AG09309 (cell line): ENCODE measurements at places on chromosomes 7 and 10.

GRCh38 chr10:8539056-8539455 lies 484.6 kb downstream of the GATA3 start:
- no peak for DNase-seq

- DNase-seq = no peak
Measured at GRCh38 chr10:127524229-127524628, 24.9 kb upstream of the NPS start.

DNA sequence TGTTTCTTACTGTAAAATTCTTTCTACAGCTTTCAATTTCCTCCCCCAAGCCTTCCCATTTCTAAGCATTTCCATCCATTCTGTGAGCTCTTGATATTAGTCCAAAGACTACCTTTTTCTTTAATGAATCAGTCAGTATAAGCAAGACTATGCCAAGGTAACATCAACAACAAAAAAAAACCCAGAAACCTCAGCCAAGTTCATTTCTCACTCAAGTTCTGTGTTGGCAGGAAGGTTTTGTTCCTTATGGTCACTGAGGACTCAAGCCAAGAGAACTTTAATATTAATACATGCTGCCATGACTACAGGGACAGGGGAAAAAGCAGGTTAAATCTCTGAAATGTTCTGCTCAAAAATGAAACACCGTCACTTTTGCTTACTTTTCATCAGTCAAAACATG lies 621.2 kb upstream of the NRP1 start:
- no peak for DNase-seq

- DNase-seq = no peak
Measured at GRCh38 chr10:59859570-59859969, 46.8 kb downstream of the CCDC6 start.

DNA sequence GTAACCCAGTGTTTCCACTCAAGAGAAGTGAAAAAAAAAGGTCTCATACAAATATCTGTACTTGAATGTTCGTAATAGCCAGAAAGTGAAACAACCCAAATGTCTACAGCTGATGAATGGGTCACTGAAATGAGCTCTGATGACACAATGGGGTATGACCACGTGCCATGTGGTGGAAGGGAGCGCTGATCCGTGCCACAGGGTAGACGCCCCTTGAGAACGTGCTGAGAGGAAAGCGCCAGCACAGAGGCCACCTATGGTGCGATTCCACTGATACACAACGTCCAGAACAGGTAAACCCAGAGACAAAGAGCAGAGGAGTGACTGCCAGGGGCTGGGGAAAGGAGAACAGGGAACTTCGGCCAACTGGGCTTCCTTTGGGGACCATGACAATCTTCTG lies 50.3 kb downstream of the MAD1L1 start:
- no peak for DNase-seq

GRCh38 chr7:75690121-75690523 lies 48.6 kb downstream of the HIP1 start:
- no peak for DNase-seq

DNA sequence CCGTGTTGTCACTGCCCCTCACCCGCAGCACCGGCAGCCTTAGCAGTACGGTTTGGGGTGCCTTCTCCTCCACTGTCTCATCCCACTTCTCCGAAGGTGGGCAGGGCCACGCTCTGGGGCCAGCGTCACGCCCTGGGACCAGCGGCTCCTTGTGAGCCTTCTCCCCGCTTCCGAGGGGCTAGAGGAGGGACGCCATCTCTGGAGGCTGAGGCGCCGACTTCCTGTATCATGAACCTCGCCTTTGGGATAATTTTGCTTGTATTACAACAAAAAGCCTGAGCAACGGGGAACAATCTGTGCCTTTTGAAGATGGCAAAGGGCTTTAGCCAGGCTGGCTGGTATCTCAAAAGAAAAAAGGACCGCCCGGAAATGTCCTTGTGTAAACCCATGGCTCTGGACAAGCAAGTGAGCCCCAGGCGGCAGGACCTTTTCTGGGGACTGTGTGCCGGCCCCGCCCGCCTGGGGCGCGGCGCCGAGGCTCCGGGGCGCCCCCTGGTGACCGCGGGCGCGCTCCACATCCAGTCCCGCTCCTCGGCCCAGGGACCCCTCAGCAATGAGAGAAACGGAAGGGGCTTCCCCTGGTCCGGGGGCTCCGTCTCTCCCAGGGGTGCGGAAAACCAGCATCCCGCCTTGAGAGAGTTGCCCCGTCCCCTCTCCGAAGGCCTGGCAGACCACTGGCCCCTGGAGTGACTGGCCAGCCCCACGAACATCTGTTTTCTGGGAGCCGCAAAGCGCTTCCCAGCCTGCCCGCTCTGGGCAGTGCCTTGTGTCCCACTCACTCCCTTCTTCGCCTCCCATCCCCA lies 3.8 kb downstream of the DEPP1 start:
- no peak for DNase-seq

DNA sequence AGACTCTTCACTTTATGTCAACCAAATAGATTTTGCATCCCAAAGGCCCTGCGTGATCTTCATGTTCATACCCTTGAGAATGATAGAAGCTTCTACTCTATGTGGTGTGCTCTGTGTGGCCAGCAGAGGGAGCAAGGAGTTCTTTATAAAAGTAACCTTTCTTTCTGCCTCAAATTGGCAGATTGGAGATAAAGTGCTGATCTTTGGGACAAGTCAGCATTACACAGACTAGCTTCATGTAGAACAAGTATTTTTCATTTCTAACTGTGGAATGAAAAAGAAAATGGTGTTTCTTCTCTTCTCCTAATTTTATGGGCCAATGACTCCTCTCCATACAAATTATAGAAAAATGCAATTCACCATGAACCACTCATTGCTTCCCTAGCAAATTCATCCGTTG lies 1214.1 kb downstream of the SORCS1 start:
- DNase-seq = no peak

DNA sequence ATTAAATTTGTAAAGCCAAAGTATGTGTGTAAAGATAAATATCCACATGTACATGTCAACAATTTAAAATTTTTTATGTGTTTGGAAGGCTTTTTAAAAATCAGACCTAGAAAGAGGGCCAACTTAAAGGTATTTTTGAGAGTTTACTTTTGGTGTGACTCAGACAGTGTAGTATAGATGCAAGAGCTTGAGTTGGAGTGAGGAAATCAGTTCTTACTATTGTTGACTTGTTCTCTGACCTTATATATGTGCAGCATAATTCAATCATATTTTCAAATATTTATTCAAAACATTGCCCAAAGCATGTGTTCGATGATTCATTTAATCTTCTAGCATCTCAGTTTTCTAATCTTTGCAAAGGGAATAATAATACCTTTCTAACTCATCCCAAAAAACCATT lies 243.7 kb upstream of the PRKCQ start:
- DNase-seq = no peak

- DNase-seq = no peak
Measured at GRCh38 chr7:132191418-132191817, 384.9 kb downstream of the PLXNA4 start.

- no peak for DNase-seq
Measured at GRCh38 chr10:43682956-43683355, 34.3 kb upstream of the ZNF32 start.

GRCh38 chr7:99121496-99122021 lies 22.3 kb downstream of the SMURF1 start:
- no peak for DNase-seq

DNA sequence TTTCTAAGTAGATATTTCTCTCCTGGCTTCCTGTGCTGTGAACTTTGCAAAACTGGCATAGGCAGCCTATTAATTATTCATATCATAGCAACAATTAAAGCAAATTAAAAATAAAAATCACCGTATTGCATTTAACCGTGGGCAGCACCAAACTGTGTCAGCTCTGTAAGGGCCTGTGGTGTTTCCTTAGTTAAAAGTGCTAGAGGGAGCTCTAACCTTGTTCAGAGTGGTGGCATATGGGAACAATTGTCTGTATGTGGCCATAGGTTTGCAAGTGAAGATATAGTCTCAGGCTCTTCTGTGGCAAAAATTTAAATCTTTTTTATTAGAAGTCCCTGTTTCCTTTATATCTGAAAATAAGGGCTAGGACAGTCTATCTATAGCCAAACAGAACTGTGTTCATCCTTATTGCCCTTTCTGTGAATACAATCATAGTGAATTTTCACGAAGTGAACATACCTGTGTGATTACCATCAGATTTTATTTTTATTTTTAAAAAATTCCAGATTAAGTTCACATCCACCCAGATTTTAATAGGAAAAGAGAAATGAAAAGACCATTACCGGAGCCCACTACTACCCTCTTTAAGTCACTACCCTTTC lies 92.6 kb downstream of the POLL start:
- DNase-seq = no peak

DNA sequence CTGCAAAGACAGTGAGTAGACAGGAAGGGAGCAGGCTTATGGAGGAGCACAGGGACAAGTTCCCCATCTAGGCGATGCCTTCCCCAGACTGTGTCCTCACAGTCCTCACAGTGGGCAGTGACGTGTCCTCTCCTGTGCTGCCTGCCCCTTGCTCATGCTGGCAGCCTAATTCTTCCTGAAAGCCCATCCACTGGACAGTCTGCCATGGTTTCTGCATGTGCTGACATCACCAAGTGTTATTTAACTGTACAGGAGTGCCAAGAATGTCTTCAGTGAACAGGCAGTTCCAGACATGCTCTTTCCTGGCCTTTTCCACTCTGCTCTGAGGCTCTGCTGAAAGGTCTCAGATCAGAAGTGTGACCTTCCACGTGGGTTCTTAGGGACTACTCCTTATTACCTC lies 54.1 kb downstream of the ZNF248 start:
- DNase-seq = no peak

- no peak for DNase-seq
Measured at GRCh38 chr10:119410361-119411116, 132.0 kb downstream of the RGS10 start.

- no peak for DNase-seq
Measured at GRCh38 chr10:62619413-62619738, 185.1 kb upstream of the ADO start.

DNA sequence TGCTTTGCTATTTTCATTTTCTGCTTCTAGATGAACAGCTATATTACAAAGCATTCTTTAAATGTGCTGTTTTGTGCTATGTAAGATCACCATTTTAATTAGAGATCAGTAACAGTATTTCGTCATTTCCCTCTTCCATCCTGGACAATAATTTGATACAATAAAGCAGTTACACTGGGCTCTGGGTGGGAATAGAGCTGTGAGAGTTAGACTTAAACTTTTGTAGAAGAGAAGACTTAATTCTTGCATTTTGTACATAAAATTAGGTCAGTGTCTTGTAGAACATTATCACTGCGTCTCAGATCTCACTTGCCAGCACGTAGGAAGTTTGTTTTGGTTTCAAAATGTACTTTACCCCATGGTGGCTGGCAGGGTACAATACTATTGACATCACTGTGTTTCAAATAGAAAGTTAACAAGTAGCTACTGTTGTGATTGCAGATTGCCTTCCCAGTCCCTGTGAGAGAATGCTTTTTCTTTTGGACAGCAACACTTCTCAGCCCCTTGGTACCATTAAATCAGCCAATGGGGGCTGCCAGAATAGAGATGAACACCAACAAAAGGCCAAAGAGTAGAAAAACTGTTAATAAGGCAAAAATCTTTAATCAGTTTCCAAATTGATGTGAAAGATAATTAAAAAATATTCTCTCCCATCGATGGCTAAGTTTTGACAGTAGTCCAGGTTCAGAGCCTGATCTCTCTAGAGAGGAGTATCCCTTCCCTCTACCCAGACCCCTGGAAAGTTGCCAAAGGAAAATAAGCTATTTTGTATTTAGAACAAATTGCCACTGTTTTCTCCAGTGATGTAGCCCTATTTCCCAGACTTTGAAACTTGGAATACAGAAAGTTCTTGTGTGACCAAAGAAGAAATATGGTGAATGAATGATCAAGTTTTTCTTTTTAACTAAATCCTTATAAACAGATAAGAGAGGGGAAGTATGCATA lies 35.1 kb downstream of the SMNDC1 start:
- no peak for DNase-seq

DNA sequence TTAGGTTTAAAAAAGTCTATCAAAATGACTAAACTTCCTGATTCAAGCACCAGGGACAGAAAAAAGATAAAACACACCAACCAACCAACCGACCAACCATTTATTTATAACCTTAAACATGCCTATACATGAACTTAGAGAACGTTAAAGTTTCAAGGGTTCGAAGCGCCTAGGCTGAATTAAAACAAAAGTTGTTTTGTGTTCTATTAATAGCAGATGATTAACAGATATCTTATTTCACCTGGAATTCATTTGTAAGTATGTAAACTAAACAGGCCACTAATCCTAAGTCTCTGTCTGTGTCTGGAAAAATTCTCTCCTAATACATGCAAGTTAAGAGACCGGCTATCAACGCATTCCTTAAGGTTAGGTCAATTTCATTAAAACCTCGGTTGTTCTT lies 1.4 kb downstream of the BAIAP2L1 start:
- DNase-seq = no peak

DNA sequence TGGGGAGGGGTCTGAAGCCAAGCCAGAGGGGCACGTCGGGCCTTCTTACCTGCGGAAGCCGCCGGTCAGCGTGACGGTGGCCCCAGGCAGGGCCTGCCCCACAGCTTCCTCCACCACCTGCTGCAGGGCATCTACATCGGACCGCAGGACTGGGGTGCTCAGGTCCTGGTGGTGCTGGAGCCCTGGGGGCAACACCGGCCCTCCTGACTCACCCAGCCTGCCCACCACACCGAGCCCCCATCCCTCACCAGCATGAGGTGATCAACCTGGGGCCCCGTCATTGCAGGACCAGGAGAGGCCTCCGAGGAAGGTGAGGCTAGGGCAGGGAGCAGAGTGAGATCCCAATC lies 8.0 kb downstream of the POLM start:
- DNase-seq = no peak

GRCh38 chr10:32205670-32206069 lies 141.3 kb downstream of the EPC1 start:
- no peak for DNase-seq

DNA sequence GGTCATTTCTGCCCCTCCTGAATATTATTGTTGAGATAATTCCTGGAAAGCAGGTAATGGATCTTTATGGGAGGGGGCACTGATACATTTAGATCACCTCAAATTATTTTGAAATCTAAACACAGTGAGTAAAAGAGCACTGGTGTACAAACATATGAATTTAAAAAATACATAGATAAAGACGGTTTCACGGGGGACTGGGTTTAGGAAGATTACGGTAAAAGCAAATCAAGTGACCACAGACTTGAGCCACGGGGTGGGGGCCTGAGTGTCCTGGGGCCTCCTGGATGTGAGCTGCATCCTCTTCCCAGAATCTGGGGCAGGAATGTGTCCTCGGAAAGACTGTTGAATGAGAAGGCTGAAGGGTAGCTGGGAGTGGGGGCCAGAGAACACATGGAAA lies 219.1 kb upstream of the KLF6 start:
- no peak for DNase-seq

DNA sequence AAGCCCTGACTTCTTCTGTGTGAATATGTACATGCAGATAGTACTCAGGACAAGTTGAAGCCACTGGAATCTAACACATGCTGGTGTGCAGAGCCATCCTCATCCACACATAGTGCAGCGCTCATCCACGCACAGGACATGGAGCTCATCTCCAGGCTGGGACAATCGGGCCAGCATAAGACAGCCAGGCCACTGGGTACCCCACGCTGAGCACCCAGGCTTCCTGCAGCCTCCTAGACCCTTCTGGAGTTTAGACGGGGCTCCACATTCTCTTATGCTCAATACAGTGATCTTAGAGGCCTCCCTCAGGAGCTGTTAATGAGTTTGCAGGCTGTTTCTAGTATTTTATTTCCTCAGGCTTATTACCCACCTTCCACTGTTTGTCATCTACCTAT lies 238.9 kb downstream of the TNS3 start:
- no peak for DNase-seq

- no peak for DNase-seq
Measured at GRCh38 chr7:107108793-107109371, 59.9 kb upstream of the HBP1 start.
